ENCODE measurements at places on chromosomes 2 and 18.

- DNase-seq, result no peak
Measured at GRCh38 chr2:20862850-20863249, 39.9 kb upstream of the LDAH start.

DNA sequence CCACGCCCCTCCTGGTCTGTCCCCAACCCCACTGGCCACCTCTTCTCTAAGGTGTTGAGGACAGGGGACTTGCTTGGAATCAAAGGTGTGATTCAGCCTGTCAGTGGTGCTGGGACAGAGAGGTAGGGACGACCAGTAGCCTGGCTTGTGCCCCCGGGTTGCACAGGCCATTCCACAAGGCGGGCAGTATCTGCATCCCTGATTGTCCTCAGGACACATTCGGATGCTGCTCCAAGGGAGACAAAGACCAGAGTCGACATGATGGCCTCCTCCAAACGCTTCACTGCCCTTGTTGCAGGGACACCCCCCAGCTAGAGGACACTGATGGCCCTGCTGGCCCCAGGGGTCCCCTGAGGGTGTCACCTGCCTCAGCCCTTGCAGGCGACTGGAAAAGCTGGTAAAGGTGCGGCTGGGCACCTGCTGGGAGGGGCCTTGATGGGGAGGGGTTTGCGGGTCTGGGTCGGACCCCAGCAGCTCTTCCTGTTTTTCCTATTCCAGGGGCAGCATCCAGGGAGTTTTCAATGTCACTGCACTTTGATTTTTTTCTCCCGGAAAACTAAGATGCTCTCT, 98.0 kb downstream of the PTGR3 start:
- no peak for DNase-seq

DNA sequence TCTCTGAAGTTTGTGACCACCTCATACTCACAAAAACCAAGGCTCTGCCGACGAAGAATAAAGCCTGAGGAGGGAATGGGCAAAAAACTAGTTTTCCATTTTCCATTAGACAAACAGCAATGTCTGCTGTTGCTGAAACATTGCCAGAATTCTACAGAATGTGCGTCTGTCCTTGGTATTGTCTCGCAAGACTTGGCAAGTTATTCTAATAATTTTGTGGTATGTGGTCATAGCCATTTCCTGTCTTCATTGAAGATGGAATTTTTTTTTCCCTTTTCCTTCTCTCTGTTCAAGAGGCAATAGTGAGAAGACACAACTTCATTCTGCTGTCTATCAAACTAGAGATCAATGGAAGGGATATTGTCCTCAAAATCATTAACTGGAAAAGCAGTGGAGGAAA, 296.1 kb downstream of the RND3 start:
- DNase-seq, result no peak

DNA sequence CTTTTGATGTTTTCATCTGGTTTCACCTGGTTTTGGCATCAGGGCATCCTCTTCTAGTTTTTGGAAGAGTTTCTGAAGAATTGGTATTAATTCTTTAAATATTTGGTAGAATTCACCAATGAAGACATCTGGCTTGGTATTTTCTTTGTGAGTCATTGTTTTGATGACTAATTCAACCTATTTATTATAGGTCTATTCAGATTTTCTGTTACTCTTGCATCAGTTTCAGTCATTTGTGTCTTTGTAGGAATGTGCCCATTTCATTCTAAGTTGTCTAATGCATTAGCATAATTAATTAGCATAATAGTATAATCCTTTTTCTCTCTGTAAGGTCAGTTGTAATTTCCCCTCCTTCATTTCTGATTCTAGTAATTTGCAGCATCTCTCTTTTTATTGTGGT, 8.0 kb downstream of the GNLY start:
- no peak for DNase-seq

DNA sequence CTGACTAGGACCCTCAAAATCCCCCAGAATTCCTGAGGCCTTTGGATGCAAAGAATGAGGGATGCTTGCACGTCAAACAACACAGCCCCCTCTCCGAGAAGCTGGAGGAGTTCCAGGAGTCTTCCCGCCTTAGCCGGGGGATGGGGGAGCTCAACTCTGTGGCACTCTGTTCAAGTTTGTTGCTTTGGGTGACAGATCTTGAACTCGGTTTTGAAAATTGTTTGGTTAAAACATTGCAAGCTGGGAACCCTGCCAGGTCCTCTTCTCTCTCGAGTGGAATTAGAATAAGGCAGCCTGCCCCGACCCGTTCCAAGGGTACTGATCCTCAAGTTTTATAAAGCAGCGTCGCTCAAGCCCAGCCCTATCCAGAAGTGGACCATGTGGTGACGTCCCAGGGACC, 244.1 kb downstream of the LOXHD1 start:
- no peak for DNase-seq

DNA sequence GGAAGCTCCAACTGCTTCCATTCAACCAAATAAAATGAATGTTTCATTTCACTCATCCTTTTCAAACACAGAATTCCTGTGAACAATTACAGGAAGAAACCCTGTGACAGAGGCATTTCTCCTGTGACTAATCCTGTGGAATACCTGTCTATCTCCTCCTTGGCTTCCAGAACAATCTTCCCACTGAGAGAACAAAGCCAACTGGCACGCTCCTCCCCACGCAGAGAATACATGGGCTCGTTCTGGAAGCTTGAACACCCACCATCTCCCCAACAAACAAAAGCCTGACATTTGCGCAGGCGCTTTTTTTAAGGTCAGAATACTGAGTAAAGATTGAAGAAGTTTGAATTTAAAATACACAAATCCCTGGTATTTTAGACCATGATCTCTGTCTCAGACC, 104.7 kb upstream of the SLC66A3 start:
- no peak for DNase-seq

DNA sequence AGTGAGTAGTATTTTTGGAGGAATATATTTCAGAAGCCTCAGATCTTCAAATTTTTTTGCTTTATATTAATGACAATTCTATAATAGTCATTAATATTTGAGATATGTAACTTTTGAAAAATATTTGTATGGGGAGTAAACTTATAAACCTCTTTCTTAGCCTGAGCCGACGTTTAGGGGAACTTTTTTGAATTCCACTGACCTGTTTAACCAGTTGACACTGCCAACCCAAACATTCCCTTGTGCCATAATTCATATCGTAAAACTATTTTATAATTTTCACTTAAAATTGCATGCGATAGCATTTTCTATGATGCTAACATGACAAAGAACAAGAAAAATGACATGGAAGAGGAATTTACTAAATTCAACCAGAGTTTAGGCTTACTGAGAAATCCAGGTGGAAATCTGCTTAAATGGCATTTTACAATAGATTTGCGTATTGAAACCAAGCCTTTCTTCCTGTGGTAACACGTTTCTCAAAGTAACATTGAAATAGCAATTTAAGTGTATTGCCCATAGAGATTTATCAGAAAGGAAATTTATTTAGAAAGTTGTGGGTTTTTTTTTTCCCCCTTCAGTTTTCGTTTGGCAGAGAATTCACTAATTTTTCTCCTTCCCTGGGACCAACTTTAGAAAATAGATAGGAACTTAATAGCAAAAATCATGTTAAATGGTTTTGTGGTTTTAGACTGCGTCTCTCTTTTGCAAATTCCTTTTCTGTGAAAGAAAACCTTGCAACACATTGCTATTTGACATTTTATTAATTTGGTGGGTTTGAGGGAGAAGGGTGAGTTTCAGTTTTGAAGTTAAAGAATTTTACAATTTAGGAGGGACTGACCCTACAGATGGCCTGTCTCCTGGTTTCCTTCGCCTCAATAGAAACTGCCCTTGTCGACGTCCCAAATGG, 77.4 kb downstream of the TANC1 start:
- DNase-seq, result no peak

- no peak for DNase-seq
Measured at GRCh38 chr2:182187130-182187529, 201.5 kb downstream of the PPP1R1C start.

DNA sequence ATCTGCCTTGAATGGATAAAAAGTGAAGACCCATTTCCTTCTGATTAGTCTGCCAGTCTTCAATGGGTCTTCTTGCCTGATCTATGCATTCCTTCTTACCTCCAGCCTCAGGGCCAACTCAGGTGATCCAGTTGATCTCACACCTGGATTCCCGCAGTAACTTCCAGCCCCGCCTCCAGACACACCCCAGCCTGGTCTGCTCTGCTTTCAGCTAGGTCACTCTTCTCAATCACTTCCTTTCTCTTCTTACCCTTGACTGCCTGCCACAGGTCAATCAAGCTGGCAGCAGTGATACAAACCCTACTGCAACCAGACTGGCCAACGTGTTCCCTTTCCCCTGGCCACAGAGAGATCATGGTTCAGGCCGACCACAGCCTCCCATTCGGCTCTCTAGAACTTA, 263.6 kb downstream of the ZNF516 start:
- no peak for DNase-seq

DNA sequence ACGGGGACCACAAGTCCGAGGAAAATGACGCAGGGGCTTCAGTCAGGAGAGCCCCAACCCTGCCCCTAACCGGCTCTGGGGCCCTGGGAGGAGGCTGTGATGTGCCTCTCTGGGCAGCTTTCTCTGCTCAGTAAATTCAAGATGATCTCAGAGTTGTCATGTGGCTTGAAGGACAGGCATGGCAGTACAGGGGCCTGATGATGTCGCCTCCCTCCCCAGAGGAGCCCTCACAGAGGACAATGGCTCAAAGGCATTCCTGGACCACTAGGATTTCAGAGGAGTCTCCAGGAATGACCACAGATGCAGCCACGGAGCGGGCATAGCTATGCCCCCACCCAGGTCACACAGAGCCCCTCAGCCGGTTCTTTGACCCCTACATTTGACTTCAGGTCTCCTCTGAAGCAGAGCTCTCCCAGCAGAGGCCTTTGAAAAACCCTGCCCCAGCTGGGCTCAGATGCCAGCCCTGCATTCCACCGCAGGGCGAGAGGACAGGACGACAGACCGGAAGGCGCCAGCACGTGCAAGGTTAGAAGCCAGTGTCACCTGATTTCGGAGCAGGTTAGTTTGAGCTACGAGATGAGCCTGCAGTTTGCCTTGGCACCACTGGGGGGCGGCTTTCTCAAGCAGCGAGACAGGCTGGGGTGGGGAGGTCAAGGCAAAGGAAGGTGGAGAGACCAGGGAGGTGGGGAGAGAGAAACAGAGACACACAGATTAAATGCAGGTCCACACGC, 39.2 kb downstream of the BIN1 start:
- peak; percentile 15 for DNase-seq

DNA sequence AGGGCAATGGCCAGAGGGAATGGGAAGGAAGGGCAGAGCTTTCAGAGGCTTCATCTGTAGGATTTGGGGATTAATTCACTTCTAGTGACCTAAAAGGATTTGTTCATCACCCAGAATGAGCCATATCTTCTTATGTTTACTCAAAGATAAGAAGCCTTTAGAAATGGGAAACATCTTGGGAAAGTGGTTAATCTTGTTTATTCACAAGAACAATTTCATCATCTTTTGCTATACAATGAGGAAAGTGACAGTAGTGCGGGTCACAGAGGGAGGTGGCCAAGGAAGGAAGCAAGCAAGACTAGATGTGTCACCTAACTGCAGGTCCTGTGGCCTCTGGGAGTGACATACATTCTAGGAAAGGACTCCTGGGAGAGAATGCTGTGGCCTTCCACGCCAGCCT, 140.4 kb upstream of the ALPP start:
- DNase-seq, result no peak

- DNase-seq, result no peak
Measured at GRCh38 chr2:213751446-213751845, 467.2 kb downstream of the SPAG16 start.

DNA sequence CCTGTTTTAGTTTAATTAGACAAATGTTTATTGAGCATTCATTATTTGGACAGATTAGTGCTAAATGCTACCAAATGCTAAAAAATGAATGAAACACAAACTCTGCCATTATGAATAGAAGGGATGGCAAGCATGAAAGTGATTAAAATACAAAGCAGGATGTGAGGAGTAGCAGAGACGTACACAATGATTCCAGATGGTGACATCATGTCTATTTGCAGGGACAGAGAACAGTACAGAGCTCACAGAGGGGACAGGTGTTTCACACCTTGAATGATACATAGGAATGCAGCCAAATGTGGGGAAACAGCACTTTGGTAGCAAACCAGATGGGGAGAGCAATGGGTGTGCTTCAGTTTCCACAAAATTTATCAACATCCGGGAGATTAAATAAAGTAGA, 76.3 kb downstream of the CD226 start:
- DNase-seq, result no peak

- no peak for DNase-seq
Measured at GRCh38 chr2:217740178-217740577, 262.6 kb downstream of the TNS1 start.

DNA sequence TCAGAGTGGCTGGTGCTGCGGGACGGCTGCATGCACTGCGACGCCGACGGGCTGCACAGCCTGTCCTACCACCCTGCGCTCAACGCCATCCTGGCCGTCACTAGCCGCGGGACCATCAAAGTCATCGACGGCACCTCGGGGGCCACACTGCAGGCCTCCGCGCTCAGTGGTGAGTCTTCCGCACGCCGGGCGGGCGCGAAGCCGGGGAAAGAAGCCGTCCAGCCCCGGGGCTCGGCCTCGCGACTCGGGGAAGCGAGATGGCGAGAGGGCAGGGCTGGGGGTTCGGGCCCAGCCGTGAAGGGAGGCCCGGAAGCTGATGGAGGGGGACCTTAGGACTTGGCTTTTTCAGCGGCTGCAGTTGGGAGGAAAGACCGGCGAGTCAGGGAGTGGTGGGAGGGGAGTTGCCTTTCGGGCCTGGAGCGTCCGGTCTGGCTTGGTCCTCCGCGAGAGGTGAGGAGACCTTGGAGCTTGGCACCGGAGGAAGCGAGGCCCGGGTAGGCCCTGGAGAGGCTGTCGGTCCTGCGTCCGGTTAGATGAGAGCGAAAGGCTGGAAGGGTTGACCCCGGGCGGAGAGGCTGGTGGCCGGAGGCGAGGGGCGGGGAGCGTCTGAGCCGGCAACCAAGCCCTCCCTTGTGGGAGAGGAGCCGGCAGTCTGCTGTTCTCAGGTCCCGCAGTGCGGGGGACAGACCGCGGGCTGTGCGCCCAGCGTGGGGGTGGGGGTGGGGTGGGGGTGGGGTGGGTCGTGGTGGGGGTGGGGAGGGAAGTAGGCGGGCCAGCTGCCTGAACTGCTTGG, 691 bp downstream of the BIRC6 start:
- DNase-seq, result peak; percentile 26

DNA sequence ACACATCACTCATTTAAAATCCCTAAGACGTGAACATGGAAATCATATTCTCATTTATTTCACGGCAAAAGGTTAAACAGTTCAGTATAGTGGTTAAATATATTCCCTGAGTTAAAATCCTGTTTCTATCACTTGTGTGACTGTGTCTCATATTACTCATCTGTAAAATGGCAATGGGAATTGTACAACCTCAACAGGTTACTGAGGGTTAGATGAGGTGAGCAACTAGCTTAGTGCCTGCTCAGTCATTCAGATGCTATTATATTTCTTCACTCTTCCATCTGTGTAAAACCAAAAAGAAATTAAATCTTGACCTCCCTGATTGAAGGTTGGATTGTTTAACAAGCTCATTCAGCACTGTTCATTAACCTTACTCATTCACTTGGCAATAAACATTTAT, 212.4 kb upstream of the STK17B start:
- no peak for DNase-seq

GRCh38 chr2:143530758-143531157, 401.5 kb downstream of the ARHGAP15 start:
- no peak for DNase-seq

Data from activated gamma-delta T cell (primary cell).